Substantia nigra (tissue), 51 donors: ENCODE measurements at places on chromosomes 2 and 18.

- DNase-seq, result no peak
These were observed 1.6 kb upstream of the ARHGEF4 start for GRCh38 chr2:130834931-130835765.

DNA sequence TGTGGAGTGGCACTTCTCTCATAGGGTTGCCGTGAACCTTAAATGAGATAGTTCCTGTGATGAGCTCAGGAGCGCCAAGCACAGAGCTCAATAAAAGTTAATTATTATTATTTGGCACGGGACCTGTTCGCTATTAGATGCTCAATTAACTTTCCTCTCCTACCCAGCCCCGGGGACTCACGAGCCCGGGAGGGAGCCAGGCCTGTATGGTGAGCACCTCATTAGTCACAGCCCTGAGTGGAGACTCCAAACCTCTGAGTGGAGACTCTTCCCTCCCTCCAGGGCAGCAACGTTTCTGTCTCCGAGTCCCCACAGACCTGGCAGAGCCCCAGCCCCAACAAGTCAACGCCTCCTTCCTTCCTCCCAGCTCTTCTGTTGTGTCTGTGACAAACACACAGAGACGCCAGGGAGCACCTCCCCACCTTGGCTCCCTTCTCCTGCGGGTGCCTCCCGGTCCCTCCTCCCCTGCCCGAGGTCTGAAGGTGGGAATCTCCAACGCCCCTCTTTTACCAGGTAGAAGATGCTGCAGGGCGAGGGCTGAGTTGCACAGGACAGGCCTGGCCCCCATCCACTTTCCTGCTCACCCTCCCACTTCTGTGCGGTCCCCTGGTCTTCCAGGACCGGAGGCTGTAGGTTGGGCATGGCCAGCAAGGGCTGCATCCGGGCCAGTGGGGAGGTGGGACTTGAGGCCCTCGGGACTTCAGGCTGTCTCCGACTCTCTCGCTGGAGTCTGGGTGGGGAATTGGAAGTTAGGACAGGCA lies 52.7 kb upstream of the ODC1 start:
- no peak for DNase-seq

GRCh38 chr2:238848691-238848975 lies 748 bp downstream of the TWIST2 start:
- DNase-seq, result no peak

- DNase-seq, result no peak
These were observed 36.7 kb downstream of the ARHGAP25 start for GRCh38 chr2:68771211-68771751.

- no peak for DNase-seq
These were observed 61.8 kb upstream of the STK17B start for GRCh38 chr2:196233021-196233804.

DNA sequence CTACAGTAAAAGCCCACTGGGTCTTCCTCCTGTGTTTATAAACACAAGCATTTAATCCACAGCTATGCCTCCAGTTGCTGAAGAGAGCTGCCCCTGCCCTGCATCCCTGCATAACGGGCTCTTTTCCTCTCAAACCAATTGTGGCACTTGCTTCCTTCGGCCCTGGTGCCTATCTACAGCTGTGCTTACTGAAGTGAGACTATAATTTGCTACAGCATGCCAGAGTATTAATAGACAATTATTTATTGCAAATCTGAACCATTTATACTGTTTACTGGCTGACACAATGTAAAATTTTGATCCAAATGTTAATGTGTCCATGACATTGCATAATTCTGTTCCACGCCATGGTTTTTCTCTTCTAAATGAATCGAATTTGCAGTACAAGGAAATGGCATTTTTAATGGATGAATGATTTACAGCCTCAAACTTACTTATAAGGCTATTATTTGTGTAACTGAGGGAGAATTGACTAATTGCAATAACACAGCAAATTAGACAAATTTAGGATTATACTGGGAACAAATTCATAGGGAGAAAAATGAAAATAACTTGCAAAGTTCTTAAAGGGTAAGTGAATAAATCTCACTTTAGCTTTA lies 457.0 kb upstream of the HNRNPA3 start:
- DNase-seq, result no peak

- no peak for DNase-seq
These were observed 573 bp downstream of the KDSR start for GRCh38 chr18:63366213-63367052.

DNA sequence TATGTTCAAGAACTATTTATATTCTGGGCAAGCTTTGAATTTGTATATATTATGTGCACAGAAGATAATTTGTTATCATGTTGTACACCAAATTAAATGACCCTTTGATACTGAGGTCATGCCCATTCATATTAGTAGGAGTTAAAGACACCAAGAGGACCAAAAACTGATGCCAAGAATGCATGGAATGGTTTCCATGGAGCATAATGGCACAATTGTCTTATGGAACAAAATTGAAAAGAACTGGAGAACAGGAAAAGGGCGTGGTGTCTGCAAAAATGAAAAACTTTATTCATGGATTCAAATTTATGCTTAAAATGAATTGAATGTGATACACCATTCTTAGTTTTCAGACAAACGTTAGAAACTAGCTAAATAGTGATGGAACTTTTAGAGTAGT lies 24.1 kb upstream of the RBMS1 start:
- DNase-seq, result no peak

GRCh38 chr18:8625461-8626092 lies 16.3 kb downstream of the RAB12 start:
- no peak for DNase-seq

GRCh38 chr2:168793596-168793995 lies 8.8 kb upstream of the NOSTRIN start:
- DNase-seq, result no peak

DNA sequence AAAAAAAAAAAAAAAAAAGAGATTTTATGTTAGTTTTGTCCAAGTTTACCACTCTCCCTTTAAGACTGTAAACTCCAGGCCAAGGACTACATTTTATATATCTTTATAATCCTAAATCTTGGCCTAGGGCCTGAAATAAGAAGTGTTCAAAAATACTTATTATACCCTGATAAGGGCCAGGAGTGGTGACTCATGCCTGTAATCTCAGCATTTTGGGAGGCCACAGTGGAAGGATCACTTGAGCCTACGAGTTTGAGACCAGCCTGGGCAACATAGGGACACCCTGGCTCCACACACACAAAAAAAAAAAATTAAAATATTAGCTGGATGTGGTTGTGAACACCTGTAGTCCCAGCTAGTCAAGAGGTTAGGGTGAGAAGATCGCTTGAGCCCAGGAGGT lies 12.7 kb downstream of the TRIP12 start:
- DNase-seq, result no peak

DNA sequence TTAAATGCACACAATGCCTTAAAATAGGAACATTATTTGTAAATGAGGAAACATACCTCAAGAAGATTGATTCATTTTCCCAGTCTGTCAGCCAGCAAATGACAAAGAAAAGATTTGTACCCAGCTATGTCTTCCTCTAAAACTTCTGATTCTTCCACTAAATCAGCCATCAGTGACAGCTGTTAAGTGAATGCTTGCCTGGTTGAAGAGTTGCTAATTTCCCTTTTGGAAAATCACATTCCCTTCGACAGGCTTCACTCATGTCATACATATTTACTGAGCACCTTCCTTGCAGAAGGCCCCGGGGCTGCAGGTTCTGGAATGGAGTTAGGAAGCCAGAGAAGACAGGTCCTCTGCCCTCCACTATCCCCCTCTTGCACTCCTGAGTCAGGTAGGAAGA lies 112.0 kb upstream of the SLC66A3 start:
- DNase-seq, result no peak

DNA sequence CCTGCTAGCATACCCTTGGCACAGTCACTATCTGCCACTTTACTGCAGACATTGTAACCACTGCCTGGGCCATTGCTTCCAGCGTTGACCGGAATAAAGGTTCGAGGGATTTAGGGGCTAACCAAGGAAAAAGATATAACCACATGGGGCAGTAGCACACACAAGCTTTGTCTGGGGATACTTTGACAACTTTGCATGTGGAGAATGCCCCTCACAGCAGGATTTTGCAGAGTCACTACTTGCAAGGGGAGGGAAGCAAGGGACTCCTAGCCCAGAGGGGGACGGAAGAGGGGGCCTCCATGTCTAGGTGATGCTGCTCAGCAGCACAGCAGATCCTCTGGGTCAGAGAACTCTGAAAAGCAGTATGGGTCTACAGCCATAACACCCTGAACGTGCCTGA lies 138.7 kb downstream of the SPP2 start:
- DNase-seq, result no peak

GRCh38 chr2:118061135-118061955 lies 26.9 kb upstream of the INSIG2 start:
- DNase-seq, result no peak

DNA sequence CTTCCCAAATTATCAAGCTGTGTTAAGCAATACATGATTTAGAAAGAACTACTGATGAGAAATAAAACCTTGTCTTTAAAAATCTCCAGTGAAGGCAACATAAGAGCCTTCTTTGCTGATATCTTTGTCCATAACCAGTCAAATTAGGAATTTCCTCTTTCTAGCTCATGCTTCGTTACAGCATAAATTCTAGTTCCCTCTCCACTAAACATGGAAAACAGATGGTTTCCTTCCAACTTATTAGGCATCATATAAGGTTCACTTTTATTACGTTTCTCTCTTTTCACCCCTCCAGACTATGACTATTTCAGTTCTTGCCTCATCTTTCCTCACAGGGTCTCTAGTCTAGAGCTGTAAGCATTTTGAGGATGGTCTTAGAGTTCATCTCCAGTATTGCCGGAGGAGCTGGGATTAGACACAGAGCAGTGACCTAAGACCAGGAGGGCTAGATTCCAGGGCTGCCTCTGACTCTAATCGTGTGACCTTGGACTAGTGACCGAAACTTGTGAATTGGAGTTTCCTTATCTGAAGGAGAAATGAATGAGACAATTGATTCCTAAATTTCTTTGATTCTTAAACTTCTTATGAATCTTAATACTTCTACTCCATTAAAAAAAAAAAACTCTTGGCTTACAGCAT lies 195.5 kb upstream of the APCDD1 start:
- DNase-seq, result no peak

- DNase-seq, result no peak
These were observed 255.4 kb downstream of the LOXHD1 start for GRCh38 chr18:46401486-46402070.

DNA sequence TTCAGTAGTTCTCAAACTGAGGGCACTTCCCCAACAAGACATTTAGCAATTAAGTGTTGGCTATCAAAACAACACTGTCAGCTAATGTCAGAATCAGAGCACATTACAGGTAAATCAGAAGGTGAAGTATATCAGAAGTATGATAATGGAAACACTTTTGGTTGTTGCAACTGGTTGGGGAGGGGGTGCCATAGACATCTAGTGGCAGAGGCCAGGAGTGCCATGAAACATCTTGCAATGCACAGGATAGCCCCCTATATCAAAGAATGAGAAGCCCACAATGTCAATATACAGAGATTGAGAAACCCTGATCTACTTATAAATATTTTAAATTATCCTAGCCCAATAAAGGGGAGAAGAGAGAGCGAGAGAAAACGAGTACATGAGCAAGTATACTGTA lies 4.9 kb upstream of the XPO1 start:
- no peak for DNase-seq

DNA sequence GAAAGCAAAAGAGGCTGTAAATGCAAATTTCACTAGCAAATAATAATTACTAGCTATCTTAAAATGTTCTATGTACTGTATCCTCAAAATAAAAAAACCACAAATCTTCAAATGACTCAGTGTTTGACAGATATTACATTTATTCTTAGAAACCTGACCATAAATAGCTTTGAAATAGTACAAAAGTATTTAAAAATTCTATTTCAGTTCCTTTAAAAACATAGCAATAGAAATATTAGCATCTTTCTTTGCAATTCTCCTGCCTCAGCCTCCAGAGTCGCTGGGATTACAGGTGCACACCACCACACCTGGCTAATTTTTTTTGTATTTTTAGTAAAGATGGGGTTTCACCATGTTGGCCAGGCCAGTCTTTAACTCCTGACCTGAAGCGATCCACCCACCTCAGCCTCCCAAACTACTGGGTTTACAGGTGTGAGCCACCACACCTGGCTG lies 50.6 kb downstream of the MSH6 start:
- DNase-seq, result no peak

- no peak for DNase-seq
These were observed 126.6 kb upstream of the SEC11C start for GRCh38 chr18:59012815-59013705.

DNA sequence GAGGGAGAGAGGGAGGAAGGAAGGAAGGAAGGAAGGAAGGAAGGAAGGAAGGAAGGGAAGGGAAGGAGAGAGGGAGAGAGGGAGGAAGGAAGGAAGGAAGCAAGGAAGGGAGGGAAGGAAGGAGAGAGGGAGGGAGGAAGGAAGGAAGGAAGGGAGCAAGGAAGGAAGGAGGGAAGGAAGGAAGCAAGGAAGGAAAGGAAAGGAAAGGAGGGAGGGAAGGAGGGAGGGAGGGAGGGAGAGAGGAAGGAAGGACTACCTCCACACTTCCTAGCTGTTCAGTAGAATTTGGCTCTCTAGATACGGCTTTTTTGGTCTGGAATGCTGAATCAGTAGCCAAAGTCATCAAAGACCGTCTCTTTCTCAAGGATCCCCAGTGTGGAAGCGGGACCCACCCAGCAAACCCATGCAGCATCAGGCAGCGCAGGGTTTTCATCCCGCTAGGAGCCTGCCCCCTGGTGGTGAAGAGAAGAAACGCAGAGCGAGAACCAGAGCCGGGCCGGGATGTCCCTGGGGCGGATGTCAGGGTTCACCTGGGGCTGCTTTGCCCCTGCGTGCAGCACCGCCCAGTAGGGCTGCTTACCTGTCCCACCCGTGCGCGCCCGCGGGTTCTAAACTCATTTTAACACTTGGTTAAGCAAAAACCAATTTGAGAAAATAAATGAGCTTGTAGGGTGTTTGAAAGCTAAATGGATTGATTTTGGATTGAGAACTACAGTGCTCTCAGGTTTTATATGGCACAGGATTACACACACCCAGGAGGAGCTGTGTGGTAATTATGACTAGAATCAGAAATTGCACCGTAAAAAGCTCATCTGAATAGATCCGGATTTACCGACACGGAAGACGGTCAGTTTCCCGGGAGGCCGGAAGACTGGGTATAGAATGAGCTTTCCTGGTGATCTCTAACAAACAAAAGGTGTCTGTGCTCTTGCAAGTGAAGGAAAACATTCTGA lies 48.1 kb upstream of the ARL4C start:
- DNase-seq, result peak; percentile 39

DNA sequence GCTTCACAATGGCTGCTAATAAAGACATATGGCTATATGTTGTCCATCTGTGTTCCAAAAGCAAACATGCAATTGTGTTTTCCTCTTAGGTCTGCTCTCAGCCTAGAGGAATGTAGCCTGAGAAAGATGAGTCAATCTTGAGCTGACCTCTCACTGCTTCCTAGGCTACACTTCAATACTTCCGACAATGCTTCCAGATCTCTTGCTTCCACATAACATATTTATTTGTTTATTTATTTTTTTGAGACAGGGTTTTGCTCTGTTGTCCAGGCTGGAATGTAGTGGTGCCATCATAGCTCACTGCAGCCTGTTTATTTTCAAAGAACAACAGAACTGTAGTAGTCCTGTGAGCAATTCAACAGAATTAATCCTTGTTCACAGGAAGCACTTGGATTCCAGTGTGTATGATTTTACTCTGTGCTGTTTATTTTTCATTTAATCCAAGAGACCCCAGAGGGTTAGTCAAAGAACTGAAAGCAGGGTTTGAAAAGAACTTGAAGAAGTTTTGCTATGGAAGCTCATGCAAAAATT lies 437.9 kb downstream of the TXNL1 start:
- DNase-seq, result no peak
